ENCODE measurements at places on chromosomes 1 and 21.

DNA sequence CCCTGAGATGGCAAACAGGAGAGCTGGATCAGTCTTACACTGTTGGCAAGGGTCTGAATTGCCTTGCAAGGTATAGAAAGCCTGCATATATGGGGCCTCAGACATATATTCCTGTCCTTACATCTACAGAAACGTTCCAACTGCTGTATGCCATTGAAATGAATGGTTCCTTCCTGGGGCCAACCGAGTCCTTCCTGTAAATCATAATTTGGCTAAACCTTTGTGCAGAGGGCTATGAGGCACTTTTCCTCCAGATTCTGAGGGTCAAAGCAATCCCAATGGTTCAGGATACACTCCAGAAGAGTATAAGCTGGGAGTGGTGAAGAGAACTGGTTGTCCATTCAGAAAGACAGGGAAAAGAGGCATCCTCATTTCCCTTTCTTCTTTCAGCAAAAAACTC lies 190.5 kb downstream of the PTPRC start:
- DNase-seq, result no peak

DNA sequence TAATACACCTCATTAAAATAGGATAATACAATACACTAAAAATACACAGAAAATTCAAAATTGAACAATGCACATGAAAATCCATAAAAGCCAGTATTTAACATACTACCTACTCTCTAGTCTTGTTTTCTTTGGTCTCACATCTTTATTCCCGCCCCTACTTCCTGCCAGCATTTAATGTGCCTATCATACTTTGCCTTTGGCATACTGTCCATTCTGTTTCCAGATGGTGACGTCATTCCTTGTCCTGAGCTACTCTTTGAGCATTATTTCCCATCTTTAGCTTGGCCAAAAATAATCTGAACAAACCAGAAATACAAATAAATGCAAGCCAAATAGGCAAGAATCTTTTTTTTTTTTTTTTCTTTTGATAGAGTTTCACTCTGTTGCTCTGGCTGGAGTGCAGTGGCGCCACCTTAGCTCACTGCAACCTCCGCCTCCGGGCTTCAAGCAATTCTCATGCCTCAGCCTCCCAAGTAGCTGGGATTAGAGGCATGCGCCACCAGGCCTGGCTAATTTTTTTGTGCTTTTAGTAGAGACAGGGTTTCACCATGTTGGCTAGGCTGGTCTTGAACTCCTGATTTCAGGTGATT lies 4.4 kb downstream of the HFM1 start:
- DNase-seq, result no peak

DNA sequence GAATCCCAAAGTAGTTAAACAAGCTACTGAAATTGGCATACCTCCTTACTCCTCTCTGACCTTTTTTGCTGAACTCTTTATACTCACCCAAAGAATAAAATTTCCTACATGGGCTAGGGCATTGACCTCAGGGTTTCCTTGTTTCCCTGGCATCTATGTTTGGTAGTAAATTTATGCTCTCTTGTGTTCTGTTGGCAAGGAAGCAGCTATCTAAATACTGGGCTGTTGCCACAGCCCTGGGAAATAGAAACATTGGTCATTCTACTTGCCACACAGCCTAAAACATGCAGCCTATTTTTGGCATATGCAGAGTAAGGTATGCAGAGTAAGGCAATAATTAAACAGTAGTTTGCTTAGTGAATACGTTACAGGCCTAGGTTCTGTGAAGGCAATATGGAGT lies 351.4 kb downstream of the HLX start:
- no peak for DNase-seq

DNA sequence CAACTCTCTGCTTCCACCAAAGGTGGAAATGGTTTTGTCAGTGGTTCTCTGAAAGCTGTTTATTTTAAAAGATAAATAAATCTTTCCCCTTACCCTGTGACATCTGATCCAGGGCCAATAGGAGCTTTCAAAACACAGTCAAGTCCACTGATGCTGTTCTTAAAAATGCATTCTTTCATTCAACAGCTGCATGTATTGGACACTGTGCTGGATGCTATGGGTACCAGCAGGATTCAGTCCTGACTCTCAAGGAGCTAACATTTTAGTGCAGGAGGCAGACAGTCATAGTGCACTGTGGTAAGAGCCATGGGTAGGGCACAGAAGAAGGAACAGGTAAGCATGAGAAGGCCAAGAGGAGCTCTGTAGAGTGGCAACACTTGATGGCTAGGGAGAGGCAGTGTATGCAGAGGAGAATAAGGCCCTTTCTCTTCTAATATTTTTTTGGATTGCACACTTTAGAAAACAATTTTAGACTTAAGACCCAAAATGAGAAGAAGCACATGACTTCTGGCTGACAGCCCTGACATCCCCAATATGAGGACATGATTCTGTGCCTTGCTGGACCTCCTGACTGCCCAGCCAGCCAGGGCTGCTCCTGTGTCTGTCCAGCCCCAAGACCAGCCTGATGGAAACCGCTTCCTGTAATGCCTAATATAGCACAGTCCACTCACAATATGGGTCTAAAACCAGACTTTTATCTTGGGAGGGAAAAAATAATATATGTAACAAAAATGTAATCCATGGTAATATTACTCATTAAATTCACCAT lies 207.3 kb downstream of the SDCCAG8 start:
- no peak for DNase-seq

DNA sequence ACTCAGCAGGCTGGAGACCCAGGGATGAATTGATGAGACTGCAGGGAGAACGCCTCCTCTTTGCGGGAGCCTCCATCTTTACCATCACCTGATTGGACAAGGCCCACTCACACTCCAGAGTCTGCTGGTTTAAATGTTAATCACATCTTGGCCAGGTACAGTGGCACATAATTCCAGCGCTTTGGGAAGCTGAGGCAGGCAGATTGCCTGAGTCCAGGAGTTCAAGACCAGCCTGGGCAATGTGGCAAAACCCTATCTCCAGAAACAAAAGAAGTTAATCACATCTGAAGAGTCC lies 121.8 kb upstream of the C1orf174 start:
- no peak for DNase-seq

GRCh38 chr1:196403803-196404690 lies 204.2 kb downstream of the KCNT2 start:
- DNase-seq, result no peak

DNA sequence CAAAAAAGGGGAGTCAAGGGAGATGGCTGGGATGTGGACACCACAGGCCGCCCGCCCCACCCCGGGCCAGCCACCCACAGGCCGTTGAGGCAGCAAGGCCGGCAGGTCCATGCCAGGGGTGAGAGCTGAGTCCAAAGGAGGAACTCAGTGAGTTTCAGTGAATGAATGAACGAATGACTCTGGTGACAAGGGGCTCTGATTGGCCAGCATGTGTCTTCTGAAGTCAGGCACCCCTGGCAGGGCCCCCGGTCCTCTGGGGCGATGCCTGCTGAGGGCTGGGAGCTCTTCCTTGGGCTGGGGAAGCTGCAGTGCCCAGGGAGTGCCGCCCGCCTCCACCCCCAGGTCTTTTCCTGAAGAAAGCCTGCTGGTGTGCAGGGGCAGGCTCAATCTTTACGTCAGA lies 236.1 kb upstream of the VAMP3 start:
- no peak for DNase-seq

DNA sequence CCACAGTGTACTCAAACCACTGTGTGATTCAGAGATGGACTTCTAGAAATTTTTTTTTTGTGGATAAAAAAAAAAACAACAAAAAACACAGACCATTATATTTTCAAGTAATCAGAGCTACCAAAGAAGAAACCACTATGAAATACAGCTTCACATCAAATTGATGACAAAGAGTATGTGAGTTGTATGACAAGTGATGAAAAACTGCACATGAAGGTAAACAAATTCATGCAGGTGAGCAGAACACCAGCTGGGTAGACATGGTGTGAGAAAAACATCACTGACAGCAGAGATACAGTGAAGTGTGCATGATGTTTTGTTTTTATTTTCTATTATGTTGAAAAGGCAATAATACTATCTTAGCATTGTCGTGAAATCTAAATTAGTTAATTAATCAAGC lies 8.0 kb upstream of the PTPRC start:
- DNase-seq, result no peak

DNA sequence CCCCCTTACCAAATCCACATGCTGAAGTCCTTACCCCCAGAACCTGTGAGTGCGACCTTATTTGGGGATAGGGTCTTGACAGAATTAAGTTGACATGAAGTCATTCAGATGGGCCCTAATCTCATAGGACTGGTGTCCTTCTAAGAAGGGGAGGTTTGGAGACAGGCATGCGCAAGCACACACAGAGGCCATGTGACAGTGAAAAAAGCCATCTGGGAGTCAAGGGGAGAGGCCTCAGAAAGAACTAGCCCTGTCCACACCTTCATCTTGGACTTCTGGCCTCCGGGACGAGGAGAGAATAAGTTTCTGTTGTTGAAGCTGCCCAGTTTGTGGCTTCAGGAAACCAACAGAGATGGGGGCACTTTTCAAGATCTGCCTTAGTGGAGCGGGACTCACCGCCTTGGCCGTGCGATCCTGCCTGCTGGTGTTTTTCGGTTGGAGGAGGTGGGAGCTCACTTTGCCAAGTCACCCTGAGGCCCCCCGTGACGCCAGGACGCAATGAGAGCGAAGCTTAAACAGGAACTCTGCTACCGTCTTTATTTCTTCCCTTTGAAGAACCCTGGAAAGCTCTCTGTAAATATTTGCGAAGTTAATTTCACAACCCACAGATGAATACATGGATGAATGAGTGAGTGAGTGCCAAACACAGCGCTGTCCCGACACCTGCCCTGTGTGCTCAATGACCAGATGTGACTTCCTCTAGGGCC lies 42.5 kb upstream of the C1orf174 start:
- DNase-seq, result no peak

Measured in activated CD4-positive, alpha-beta T cell treated with anti-CD3 and anti-CD28 coated beads, Interleukin-2, amount 10 ng/mL, durations not matched to agents 7 days and 5 days (primary cell).